ENCODE measurements at places on chromosomes 16 and 17.

- DNase-seq: no peak
Observed at GRCh38 chr17:38602453-38602852, 3.3 kb downstream of the SRCIN1 start.

DNA sequence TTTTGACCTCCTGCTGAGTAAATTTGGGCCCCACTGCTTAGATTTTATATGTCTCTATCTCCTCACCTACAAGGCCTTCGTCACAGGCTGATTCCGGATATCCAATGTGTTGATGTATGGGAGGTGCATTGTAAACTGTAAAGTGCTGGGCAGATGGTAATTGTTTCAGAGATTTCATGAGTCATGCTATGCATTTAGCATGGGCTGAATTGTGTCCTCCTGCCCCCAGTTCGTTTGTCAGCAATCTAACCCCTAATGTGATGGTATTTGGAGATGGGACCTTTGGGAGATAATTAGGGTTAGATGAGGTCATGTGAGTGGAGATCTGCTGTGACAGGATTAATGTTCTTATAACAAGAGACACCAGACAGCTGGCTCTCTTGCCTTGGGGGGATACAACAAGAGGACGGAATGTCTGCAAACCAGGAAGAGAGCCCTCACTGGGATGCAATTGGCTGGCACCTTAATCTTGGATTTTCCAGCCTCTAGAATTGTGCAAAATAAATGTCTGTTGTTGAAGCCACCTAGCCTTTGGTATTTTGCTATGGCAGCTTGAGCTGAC is 101.8 kb upstream of the NLRP1 start:
- no peak for DNase-seq

- no peak for DNase-seq
Observed at GRCh38 chr16:4904942-4905615, 31.9 kb downstream of the PPL start.

GRCh38 chr17:29243792-29244191 is 2.9 kb upstream of the CRYBA1 start:
- DNase-seq: no peak

DNA sequence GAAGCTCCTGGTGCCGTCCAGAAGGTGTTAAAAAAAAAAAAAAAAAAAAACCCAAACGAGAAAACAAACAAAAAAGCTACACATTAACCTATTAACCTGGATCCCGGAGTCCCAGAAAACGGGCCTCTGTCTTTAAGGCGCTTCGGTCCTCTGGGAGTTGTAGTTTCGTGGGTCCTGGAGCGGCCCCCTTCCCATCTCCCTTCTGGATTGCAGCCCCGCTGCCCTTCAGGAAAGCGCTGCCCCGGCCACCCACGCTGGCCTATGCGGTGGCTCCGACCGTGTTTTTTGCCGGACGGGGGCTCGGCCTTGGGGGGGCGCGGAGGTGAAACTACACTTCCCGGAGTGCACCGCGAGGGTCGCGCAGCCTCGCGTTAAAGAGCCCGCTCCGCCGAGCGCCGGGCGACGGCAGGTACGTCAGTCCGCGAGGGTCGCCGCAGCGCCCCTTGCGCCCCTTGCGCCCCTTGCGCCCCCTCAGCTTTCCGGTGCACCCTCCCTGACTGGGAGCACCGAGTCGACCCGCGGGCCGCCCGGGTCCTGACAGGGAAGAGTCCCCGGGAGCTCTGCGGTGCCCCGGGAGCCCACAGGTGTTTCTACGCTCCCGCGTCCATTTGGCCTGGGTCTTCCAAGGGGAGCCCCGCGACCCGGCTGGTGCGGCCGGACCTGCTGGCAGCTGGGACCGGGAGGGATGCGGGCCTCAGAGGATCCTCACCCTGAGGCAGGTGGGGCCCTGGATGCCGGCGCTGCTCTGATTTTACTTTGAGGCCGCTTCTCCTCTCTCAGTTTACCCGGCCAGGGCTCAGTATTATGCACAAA is at the start of gene FCSK:
Gene FCSK, plus strand, starts transcription at position 374 of the 813 bp plus-strand sequence. CDS start 8,596 bp downstream, outside the sequence.
- DNase-seq: no peak

DNA sequence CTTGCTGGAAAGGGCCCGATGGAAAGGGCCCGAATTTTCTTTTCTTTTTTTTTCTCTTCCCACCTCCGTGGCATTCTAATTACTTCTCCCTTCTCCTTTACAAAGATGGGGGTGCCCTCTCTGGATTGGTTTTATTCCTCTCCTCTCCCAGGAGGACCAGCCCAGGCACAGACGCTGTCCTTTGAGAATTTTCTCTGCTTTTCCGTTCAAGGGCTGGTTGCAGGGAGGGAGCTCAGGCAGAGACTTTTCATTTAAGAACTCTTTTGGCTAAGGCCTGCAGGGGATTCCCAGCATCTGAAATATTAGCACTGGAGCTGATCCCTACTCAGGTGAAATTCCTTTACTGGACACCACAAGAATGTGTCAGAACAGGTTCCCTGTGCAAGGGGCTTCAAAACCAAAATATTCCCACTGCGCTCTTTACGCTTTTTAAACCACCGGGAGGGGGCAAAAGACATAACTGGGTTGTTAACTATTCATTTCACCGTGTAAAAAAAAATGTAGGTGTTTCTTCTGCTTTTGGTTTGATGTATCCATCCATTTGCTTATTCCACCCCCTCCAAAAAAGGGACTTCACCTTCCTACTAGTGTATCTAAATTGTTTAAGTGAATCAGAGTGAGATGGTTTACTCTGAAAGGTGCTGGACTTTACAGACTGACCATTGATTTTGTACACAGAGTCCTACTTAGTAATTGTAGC is 1.4 kb downstream of the NFAT5 start:
- no peak for DNase-seq

- no peak for DNase-seq
Observed at GRCh38 chr17:44502598-44503146, 534 bp downstream of the GPATCH8 start.

GRCh38 chr16:74451951-74452758 is 30.9 kb upstream of the CLEC18B start:
- no peak for DNase-seq

DNA sequence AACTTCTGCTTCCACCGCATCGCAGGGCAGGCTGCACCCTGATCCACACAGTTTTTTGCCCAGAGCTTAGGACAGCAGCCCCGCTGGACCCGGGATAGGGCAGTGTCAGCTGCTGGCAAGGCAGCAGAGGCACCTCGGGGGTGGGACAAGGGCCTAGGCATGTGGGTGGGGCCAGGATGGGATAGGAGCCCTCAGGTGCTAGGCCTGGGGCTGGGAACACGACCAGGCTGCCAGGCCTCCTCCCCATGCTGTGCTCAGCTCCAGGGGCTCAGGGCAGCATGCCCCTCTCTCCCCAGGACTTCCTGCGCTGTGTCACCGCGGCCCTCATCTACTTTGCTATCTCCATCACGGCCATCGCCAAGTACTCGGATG is 4.6 kb downstream of the CMTM3 start:
- no peak for DNase-seq

DNA sequence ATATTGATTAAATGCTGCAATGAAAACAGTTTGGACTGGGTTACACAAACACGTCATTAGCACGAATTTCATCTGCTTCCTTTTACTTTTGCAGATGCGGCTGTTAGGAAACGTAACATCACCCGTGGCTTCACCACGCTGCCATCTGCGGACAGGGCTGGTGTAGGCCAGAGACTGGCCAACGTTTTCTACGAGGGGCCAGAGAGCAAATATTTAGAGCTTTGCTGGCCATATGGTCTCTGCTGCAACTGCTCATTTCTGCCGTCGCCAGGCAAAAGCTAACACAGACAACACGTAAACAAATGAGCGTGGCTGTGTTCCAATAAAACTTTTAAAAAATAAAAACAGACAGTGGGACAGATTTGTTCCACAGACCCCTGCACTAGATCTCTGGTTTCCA is 96.6 kb downstream of the ENGASE start:
- DNase-seq: no peak

- no peak for DNase-seq
Observed at GRCh38 chr17:57744195-57745170, 616 bp downstream of the CCDC182 start.

DNA sequence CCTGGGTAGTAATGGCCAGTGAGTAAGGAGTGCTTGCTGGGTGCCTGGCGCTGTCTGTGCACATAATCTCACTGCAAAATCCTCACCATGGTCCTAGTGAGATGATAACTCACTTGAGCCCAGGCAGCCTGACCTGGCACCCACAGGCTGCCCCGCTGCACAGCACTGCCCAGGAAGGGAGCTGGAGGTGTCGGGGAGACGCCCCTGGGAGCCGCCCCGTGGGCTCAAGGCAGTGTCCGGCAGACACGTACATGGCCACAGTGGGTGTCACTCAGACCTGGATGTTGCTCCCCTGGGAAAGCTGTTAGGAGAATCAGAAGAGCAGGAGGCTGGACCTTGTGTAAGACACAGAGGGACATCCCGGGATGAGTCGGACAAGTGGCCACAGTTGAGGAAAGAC is 44.2 kb downstream of the BEAN1 start:
- no peak for DNase-seq

GRCh38 chr17:42866216-42866615 is 15.2 kb downstream of the AOC3 start:
- no peak for DNase-seq

DNA sequence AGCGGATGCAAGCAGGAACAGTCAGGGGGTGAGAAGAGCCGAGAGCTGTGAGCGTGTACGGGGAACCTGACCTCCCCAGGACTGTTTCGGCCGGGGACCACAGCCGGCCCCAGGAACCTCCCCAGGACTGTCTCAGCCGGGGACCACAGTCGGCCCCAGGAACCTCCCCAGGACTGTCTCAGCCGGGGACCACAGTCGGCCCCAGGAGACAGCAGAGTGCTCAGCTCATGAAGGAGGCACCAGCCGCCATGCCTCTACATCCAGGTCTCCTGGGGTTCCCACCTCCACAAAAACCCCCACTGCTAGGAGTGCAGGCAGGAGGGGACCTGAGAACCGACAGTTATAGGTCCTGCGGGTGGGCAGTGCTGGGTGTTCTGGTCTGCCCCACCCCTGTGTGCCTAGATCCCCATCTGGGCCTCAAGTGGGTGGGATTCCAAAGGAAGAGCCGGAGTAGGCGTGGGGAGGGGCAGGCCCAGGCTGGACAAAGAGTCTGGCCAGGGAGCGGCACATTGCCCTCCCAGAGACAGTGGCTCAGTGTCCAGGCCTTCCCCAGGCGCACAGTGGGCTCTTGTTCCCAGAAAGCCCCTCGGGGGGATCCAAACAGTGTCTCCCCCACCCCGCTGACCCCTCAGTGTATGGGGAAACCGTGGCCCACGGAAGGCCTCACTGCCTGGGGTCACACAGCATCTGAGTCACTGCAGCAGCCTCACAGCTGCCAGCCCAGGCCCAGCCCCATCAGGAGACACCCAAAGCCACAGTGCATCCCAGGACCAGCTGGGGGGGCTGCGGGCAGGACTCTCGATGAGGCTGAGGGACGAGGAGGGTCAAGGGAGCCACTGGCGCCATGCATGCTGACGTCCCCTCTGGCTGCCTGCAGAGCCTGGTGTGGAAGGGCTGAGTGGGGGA is 4.3 kb downstream of the RHBDF1 start:
- no peak for DNase-seq

DNA sequence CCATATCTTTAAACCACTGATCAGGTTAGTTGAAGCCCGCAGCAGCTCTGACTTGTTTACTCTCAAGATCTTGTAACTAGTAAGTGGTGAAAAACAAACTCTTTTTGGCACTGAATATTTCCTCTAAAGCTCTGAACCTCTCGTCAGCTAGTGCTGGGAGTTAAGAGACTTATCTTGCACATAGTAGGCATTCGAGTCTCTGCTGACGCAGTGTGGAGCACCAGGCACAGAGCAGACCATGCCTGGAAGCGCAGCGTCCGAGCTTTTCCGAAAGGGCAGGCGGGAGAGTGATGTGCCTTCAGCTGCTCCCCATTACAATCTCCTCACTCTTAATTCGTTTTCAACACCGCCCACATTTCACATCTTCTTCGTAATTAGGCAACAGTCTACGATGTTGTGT is 63.0 kb downstream of the SMG6 start:
- no peak for DNase-seq

- DNase-seq: no peak
Observed at GRCh38 chr17:81020443-81020766, 14.5 kb upstream of the BAIAP2 start.

DNA sequence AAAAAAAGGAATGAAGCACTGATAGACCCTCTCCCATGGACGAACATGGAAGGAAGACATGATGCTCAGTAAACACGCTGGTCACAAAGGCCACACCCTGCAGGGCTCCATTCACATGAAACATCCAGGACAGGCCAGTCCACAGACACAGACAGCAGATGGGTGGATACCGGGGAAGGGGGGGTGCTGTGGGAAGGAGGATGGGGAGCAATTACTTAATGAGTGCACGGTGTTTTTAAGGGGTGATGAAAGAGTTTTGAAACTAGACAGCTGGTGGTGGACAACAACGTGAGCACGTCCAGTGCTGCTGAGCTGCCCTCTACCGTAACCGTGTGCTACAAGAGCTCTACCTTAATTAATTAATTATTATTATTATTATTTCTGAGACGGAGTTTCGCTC is 6.0 kb upstream of the SLC16A3 start:
- DNase-seq: no peak

DNA sequence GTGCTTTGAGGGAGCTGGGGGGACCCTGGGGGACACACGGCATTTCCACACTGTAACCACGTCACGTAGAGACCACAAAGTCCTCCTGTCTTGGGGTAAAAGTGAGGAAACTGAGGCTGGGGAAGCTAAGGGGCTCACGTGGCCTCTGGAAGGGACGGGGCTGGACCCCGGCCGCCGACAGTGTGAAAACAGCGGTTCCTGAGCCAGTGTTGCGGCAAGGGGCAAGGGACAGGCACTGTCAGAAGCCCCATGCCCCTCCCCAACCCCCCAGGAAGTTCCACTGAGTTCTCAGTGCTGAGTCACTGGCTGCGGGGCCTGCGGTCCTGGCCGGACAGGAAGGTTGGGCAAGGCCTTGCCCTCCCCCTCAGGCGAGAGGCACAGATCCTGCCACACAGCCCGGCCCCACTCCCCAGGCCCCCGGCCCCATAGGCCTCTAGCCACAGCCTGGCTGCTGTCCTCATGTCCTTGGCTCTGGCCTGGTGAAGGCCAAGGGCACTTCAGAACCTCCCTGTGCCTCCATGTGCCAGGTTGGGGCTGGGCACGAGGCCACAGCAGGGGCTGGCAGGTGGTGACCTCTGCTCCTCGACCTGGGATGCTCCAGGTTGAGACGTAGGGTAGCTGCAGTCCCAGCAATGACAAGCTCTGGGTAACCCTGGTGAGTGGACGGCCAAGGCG is 5.0 kb upstream of the CCDC57 start:
- DNase-seq: peak; percentile 95

DNA sequence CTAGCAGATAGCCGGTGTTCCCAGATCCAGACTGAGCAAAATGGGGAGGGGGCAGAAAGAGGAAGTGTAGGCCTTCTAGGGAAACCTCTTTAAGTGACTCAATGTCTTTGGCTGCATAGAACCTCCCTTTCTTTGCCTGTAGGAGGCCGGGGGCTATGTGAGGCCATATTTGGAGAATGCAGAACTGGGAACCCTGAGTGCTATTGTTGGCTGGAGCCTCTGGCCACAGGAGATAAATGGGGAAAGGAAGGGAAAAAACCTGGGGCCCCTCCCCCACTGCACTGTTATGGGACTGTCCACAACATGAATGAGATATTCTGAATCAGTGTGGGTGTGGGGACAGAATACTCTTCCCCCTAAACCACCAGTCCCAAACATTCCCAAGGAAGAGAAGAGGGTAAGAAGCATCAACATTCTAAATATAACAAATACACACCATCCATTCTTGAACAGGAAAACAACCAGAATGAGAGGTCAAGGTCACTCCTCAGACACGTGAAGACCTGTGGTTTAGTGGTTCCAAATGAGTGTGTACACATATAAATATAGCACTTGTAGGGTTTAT is 2.4 kb downstream of the VPS25 start:
- no peak for DNase-seq

- DNase-seq: no peak
Observed at GRCh38 chr17:71948703-71949422, 172.0 kb upstream of the SOX9 start.

- no peak for DNase-seq
Observed at GRCh38 chr16:85557083-85557970, 55.8 kb upstream of the GSE1 start.

Measured in CMK (cell line).